Ammon's horn (tissue), 1 donor: ENCODE measurements at places on chromosomes 4 and X.
A peak's percentile ranks its signal among the peaks of the same experiment; 100 is the strongest.

GRCh38 chrX:106170318-106170717 is 2.2 kb downstream of the PWWP3B start:
- no peak for DNase-seq

DNA sequence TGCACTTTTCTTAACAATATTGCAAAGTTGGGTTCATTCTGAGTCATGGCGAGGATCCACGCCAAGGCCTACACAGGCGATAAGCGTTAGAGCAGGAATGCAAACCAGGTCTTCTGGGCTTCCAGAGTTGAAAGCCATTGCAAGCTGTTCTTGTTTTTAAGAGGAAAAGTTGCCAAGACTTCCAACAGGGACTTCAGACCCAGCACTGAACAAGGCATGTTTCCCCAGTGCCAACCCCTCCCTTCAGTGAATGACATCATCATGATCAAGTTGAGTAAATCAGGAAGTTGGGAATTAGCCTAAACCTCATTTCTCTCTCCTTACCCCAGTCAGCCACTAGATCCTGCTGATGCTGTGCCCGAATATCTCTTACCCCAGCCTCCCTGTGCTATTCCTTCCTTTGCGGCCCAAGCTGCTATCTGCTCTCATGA is 355.1 kb downstream of the HS3ST1 start:
- DNase-seq: peak; percentile 27

DNA sequence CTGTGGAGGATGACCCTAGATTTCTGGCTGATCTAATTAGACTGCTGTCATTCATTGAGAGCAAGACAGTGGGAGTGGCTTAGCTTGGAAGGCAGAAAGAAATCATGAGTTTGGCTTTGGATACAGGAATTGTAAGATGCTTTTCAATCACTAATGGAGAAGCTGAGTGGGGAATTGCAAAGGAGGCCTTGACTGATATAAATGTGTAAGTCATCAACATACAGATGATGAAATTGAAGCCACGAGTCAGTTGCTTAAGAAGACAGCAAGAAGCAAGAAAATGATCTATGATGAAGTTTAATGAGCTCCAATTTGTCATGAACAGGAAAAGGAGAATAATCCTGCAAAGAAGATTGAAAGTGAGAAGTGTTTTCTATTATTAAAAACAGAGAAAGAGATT is 136.7 kb upstream of the C1QTNF7 start:
- DNase-seq: no peak

DNA sequence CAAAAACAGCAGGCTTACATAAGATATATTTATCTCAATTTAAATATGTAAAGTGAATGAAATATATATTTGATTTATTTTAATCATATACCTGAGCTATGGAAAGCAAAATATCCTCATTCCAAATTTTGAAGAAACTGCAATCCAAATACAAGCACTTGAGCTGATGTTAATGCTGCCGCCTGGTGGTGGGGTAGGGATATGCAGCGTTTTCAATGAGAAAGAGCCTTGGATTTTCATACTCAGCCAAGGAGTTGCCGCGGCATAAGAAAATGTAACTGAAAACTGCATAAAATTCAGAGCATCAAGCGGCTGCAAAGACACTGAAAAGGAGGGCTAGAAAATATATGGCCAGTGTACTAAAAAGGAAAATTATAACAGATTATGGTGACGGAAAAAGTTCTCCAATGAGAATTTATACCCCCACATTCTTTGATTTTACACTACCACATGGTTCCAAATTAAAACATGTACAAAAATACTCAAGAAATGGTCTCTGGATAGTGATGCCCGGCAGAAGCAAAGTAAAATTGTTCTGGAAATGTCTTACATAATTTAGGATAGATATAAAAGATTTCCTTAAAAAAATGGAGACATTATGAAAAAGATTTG is 660.3 kb upstream of the PITX2 start:
- DNase-seq: peak; percentile 32

GRCh38 chr4:156255230-156256007 is 301.8 kb upstream of the CTSO start:
- DNase-seq: no peak

DNA sequence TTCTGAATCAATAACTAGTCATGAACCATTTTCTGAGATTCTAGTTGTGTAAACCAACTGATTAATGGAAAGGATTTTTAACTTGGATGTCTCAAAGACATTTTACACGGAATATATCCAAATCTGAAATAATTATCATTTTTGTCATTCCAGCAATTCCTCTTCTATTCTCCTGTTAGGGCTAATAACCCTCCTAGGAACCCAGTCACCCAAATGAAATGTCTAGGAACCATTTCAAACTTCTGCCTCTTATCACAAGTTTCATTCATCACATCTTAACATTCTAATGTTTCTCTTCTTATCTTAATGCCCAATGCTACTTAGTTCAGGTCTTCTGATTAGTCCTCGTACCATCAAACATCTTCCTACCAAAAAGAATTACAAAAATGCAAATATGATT is 639.8 kb downstream of the DMD start:
- DNase-seq: no peak

GRCh38 chr4:75634951-75635350 is 4.6 kb upstream of the CDKL2 start:
- DNase-seq: no peak

GRCh38 chr4:83250687-83251446 is 33.7 kb downstream of the COQ2 start:
- DNase-seq: no peak

DNA sequence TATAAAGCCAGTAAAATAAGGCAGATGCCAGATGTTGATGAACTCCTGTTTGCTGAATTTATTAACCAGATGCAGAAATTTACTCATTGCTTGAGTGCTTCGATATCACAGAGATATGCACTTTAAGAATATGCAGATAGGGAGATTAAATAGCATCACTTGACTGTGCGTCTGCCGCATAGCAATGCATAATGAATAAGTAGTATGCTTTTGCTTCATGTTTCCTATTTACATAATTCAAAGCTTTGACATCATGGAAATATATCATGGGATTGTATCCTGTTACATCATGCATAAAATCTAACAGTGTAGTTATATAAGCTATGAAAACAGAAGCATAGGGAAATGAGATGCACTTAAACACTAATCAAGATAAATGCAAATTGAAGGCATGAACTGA is 45.9 kb downstream of the VEGFC start:
- no peak for DNase-seq

- no peak for DNase-seq
Measured at GRCh38 chrX:24020306-24020876, 6.6 kb downstream of the KLHL15 start.

DNA sequence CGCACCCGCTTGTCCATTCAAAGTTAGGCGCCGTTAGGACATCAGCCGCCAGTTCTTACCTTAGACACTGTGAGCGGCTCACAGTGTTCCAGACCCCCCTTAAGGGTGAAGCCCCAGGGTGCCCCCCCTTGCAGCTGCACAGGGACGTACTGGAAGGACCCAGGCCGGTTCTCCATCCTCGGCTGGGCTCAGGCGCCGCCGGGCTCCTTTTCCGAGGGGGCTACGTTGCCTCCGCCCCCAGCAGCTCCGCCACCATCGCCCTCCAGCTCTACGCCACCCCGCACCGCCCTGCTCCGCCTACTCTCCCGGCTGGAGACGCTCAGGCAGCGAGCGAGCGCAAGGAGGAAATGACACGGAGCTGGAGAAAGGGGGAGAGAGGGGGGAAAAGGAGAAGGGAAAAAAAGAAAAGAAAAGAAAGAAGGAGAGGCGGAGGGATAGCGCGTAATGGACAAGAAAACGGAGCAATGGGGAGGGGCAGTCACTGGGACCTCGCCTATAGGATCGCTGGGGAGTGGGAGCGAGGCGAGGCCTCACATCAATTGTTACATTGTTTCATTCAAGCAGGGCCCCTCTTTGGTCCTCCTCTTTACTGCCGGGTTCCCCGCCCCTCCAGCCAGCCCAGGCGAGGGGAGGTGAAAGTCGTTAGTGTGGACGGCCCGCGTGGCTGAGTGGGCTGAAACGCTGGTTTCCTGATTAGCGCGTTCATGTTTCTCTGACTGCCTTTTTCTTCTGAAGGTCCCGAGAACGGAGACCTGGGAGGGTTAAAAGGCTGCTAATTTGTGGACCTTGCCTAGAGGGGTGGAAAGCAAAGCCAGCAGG is at the start of gene SHROOM4:
TSS of gene SHROOM4 (minus strand) at position 352 of the 819 bp plus-strand sequence. CDS start at position 176, 176 bp downstream.
- DNase-seq: peak; percentile 77

DNA sequence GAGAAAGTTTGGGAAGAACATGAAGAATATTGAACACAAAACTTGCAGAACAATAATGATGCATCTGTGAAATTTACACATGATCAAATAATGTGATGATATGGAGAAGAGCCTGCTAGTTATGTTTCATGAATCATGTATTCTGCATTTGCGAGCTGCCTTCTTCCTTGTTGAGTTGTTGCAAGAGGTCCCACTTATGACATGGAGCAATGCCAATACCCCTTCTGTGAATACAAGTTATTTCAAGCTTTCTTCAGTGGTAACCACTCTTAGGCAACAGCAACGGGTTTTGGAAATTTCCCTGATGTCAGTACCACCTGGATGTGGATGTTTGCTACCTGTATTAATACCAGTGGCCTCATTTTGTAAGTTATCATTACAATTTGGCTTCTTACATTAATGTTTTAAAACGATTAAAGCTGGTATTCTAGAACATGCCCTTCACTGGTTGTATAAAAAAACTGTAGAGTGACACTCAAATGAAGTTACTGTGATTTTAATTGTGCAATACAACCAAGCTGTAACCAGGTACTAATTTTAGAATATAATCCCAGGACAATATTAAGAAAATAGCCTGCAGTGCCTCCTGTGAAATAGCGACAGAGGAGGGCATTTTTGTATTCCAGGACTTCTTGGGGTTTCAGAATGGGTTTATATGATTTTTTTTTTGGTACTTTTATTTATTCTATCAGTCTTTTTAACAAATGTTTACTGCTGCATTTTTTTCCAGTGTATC is 25.3 kb downstream of the IQCM start:
- no peak for DNase-seq

DNA sequence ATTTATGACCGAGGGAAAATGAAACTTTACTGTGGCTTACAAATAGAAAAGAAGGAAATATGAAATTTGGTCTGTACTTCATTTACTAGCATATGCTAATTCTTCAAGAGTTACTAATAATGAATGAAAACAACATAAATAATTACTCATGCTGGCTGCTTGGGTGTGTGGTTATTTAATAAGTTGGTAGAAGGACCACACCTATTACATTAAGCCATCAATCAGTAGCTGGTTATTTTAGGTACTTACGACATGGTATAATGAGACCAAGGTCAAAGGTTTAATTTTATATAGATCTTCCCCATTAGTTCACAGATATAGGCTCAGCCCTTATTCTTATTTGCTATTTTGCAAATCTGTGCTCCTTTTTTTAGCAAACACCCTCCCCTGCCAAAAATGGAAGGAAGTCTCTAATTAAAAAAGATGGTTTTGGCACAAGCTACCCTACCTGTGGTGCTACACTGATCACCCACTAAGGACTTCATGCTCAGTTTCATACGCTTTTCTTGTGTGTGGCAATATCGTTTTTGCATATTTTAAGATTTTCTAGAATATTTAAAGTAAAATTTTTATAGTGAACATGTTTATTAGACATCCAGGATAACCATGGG is 14.1 kb downstream of the TMPRSS11D start:
- no peak for DNase-seq

DNA sequence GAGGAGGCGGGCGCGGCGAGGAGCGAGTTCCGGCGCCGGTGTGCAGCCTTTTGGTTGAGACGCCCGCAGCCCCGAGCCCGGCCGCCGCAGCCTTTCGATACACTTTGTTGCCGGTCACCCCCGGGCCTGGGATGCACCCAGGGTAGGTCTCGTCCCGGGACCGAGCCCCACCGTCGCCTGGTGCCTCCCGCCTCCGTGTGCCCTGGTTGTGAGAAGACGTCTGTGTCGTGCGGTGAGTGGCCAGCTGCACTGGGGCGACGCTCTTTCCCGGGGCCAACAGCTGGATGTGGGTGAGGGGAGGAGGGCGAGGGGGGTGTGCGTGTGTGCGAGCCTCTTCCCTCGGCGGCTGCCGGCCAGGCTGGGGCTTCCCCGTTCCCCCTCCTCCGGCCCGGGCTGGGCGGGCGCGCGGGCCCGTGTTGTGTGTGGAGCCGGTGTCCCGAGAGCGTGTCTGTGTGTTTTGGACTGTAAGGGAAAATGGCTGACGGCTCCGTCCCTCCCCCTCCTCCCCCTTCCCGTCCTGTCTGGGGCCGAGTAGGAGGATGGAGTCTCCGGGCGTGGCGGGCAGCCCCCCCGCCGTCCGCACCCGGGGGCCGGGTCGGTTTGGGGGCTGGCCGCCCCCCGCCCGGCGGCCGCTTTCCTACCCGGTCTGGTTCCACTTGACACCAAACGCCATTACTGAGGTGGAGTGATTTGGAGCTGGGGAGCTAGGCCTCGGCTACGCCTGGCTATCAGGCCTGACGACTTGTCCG is 807 bp downstream of the USP9X start:
- peak; percentile 55 for DNase-seq

DNA sequence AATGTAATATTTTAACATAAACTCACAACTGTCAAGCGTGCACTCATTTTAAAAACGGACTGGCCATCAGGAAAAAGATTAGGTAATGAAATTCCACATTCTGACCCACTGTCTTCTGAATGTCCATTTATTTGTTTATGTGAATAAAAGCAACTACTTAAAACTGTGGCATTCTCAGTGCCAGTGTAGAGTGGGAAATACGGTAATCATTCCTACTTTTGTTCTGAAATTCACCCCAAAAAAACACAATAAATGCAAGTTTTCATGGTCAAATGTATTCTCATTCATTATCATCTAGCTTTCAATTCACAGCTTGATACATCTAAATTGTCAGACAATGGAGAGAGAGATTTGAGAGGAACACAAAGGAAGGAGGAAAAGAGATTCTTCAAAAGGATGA is 260.9 kb downstream of the DCHS2 start:
- no peak for DNase-seq

DNA sequence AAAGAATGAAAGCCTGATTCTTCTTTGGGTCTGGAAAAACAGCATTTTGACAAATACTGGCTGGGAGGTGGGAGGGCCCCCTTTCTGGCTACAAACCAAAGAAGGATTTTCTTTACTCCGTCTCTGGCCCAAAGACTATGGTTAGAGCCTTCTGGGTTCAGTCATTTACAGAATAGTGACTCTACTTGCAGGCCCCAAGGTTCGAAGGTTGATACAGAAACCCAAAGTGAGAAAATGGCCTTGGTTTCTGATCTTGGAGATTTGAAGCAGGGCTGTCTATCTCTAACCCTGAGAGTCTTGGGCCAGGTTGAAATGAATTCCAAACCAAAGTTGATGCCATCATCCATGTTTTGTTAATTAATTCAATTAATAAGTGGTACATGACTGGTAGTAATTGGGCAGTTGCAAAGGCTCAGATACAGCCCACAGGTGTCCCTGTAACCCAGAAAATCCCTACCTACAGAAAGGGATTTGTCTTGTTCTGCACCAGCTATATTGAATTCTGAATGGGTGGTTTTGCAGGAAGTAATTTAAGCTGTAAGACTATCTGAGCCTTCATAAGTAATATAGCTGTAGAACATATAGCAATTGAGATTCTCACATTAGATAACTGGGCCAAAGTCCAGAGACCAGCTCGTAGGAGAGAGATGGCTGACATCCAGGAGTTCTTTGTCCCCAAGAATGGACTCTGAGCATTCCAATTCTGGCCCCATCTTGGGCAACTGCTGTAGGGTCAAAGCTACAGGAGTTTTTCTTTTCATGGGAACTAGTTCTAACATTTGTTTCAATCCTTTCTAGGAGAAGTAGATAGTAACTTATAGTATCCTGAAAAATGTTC is 34.5 kb downstream of the CHRNA9 start:
- DNase-seq: no peak

GRCh38 chr4:6264225-6264540 is 5.5 kb upstream of the WFS1 start:
- DNase-seq: no peak

GRCh38 chr4:184416913-184417734 is 57.2 kb downstream of the IRF2 start:
- no peak for DNase-seq

GRCh38 chr4:74933562-74934015 is 673 bp downstream of the PARM1 start:
- no peak for DNase-seq
